ENCODE measurements at places on chromosomes 5 and 9.

GRCh38 chr5:172211676-172212075 is 17.7 kb downstream of the EFCAB9 start:
- no peak for DNase-seq

DNA sequence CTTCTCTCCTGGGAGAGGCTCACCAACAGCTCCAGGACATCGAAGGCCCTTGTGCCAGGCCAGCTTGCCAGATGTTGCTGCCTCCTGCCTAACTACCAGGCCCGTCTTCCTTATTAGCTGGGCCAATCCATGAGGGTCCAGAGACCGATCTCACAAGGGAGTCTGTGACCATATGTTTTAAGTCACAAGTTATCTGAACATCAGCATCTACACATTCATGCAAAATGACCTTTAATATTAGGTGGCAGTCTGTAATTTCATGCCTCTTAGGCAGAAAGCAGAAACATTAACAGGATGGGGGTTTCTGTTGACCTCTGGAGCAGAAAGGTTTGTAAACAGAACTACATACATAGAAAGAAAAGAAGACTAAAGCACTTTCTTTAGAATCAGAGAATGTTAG is 75.1 kb upstream of the SLC25A51 start:
- DNase-seq, result no peak

- no peak for DNase-seq
Measured at GRCh38 chr9:8924562-8924961, 1125.0 kb upstream of the DMAC1 start.

DNA sequence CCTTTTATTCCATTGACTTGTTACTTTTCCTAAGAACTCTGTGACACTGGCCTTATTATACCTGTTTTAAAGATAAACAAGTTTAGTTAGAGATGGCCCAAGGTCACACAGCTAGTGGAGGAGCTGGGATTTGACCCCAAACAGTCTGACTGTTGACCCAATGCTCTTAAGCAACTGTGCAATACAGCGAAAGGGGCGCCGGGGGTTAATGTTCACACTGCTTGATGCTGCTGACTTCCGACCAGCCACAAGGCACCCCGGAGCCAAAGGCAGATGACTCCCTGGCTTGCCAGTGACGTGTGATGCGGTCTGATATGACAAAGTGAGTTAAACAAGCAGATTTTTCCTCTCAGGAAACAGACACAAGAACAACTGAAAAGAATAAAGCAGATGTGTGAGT is 23.9 kb downstream of the PIK3R1 start:
- DNase-seq, result no peak

DNA sequence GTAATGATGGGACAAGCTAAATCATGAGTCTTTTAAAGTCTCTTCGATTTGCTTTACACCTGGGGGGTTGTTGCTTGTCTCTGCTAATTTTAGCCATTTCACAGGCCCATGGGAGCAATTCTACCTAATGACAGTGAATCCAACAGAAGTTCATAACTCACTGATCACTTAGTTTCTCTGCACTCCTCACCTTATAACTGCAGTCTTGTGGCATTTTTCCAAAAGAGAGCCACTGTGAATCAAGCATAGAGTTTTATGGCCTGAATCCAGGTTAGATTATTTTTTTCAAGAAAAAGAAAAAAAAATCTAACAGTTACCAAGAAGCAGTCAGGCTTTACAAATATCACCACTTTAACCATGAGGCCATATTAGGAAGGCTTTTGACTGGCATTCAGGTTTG is 1.5 kb upstream of the IL7R start:
- no peak for DNase-seq

DNA sequence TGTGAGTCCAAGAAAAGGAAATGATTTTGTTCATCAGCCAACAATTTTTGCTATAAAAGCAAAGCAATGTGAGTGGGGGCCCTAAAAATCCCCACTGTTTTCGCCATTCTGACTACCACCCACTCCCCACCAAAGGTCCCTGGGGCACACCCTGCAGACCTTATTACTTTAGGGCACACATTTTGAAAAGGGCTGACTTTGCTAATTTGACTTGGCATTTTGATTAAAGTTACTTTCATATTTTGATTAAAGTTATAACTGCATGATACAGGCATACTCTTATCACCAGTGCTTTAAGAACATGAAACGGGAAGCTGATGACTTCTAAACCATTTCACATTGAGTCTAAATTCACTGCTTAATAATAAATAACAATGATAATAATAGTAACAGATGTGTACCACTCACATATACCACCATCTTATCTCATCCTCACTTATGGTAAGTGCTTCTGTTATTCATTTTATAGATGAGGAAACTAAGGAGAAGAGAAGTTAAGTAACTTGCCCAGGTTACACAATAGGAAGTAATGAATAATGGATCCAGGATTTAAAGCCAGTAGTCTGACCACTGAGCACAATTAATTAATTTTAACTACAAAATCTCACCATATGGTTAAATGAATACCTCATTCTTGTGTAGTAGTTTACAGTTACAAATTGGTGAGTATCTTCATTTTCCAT is 25.4 kb upstream of the NR3C1 start:
- no peak for DNase-seq

DNA sequence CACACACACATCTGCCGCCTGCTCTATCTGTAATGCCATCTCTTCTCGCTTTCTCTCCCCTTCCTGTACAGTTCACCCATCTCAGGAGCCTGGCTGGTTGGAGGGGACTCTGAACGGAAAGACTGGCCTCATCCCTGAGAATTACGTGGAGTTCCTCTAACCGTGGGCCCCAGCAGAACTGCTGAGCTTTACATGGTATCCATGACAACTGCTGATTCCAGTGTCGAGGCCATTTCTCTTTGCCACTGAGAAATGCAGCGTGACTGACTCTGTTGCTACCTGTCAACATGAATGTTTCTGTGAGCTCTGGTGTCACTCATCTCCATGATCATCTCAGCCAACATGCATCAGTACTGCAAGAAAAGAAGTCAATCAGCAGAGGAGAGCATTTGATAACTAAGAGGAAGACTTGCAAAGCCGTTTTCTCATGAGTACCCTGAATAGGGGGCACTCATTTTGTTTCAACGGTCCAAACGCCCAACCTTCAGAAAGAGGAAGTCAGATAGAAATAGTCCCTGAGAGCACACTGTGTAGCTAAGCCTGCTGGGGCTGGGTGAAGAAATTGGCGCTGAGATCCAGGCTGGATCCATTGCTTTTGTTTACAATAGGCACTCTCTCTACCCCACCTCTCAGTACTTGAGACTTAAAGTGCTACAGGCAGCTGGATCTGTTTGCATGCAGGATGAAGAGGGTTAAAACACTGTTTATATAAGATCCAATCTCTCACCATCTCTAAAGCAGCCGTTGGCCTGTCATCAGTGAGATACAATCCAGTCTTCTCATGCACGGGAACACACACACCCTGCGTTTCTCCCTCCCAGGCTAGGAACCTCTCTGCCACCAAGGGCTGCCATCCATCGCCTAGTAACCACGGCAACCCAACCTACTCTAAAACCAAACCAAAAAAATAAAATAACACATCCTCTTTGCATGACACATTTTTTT is 180.9 kb downstream of the NR3C1 start:
- DNase-seq, result no peak

DNA sequence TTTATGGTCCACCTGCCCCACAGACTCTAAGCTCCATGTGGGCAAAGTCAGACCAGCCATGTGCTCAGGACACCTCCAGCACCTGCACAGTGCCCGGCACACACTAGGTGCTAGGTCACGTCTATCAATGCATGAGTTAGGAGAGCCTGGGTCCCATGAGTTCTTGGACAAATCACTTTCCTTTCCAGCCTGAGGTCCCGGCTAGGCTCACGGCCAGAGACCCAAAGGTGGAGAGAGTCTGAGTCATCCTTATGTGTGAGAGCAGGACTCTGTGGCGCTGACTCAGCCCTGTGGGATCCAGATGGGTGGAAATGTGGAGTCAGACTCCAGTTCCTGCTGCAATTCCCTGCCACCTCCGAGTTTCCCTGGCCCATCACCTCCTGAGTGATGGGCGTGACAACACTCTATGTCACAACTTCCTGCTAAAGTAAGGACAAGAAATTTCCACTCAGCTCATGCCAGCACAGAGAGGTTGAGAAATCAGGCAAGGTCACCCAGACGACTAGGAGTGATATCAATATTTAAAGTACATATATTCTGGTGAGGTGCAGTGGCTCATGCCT is 2.5 kb upstream of the ST6GALNAC4 start:
- DNase-seq, result no peak

DNA sequence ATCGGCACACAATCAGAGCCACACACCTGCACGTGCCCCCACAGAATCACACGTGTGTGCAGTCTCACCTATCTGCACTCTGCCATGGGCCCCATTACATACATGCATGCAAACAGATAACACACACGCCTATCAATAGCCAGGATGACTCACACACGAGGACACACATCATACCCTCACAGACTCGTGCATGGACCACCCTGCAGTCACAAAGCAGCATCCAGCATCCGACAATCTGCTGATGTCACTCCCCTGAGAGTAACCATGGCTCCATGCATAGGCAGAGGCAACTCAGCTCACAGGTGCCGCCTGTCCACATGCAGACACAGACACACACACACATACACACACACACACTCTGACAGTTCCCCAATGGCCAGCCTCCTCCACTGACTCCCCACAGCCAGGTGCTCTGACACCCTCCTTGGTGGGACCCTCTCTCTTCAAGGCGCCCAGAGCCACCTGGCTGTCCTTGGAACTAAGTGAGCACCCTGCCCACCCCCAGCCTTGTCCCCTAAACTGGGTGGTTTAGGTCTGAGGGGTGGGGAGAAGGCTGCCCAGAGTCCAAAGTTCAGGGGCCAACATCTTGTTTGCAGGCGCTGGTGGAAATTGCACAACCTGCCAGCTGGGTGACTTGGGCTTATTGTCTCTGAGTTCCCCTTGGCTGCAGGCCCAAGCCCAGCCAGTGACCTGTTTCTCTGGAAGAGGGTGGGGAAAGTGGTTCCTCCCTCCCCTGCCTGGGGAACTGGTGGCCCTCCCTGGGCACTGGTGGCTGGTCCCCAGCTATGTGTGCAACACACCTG is 34.6 kb upstream of the NEK6 start:
- DNase-seq, result no peak

DNA sequence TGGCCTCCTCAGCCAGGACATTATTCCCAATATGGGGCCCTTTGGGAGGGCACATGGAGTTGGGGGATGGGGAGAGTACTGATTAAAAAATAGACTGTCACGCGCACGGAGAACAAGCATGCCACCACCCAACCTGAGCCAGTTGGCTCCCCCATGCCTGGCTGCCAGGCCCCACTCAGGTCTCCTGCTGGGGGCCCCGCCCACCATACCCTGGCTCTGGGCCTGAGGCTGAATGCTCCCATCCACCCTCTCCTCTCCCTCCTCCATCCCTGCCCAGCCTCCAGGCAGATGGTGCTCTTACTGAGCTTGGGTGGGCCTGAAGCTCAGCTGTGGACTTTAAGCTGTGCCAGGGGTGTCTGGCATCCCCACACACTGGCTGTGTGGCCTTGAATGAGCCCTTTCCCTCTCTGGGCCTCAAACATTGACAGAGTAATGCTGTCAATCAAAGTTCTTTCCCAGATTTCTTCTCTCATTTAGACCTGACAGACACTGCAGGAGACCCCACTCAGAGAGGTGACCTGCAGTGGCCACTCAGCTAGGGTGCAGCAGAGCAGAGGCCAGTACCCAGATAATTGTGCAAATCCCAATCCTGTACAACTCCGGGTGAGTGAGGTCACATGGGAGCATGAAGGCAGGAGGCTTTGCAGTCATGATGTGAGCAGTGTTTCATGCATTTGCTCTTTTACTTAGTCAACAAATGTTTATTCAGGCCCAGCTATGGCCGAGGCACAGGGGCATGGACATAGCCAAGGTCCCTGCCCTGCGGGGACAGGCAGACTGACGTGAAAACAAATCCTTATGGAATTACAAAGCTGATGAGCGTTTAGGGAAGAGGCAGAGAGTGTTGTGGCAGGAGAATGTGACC is 9.8 kb upstream of the SYNPO start:
- DNase-seq, result no peak

DNA sequence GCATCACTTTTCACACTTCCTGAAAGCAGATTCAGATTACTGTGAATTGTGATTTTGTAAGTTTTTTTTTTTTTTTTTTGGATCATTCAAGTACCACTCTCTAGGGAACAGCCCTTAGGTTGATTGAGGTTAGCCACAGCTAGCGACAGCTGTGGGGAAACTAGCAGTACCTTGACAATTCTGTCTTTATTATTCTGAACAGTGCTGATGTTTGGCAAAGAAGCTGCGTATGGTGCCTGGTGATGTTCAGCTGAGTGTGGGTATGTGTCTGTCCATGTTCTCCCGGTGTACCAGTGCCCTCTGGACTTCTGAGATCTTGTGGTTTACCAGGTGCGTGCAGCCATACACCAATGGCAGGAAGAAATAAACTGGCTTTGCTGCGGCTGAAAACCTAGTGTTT is 117.3 kb upstream of the PLPPR1 start:
- DNase-seq, result no peak

- DNase-seq, result no peak
Measured at GRCh38 chr5:59193616-59194319, 610.9 kb downstream of the RAB3C start.

- no peak for DNase-seq
Measured at GRCh38 chr9:114895521-114895991, 34.8 kb downstream of the TNFSF8 start.

- DNase-seq, result no peak
Measured at GRCh38 chr5:32326216-32326772, 13.6 kb upstream of the MTMR12 start.

GRCh38 chr5:93902288-93902687 is 160.9 kb upstream of the POU5F2 start:
- no peak for DNase-seq

DNA sequence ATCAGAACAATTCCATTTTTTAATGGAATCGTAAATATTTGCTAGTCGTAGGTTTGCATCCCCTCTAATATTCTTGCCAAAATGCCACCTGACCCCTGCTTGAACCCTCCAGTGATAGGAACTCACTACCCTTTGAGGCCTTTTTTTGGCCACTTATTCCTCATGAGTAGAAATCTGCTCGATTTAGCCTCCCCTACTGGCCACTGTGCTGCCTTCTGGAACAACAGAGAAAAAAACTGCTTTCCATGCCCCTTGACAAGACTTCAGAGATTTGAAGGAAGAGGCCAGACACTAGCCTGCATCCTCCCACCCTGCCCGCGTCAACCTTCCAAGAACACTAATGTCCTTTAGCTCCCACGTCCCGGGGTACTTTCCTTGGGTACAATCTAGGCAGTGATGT is 4.1 kb downstream of the CCDC69 start:
- DNase-seq, result no peak

DNA sequence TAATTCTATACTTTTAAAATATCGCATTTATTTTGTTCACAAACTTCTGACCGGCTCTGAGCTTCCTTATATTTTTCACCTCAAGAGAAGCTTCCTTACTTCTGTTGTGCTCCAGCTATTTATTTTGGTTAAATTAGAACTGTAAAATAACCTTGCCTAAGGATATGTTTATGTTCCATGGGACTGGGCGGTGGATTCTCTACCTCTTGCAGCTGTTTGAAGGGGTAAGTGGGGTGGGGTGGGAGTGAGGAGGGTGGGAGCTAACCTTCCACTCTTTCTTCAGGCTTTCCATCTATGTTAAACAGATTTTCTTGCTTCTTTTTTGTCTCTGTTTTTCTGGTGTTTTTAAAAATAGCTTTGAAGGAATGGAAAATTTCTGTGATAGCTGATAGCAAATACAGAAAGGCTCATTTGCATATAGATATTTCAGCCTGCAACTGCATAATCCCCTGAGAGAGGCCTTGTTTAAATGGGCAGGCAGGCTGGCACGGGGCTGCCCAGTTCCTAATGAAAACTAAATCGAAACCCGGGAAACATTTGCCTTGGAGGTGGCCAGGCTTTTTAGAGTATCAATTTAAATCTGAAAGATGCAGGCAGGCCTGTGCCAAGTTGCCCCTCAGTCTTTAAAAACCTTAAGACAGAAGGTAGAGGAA is 122.1 kb upstream of the DMAC1 start:
- DNase-seq, result no peak

GRCh38 chr5:31268686-31269085 is 75.2 kb downstream of the CDH6 start:
- DNase-seq, result no peak

Measured in NT2/D1 (cell line).